ENCODE measurements at places on chromosomes 6 and 20. TPM values are rescaled to one million over a fixed set of nuclear protein-coding genes. Genes with fewer than 3 reads are reported as not detected.

GRCh38 chr6:105608711-105609374, 206.0 kb upstream of the PREP start:
- H3K27me3 ChIP-seq = no peaks in the 10 kb centered on the region
- no peaks in the 10 kb centered on the region for H3K36me3 ChIP-seq
- no peak overlapping the region for H3K4me3 ChIP-seq
- DNase-seq = peak; percentile 99

DNA sequence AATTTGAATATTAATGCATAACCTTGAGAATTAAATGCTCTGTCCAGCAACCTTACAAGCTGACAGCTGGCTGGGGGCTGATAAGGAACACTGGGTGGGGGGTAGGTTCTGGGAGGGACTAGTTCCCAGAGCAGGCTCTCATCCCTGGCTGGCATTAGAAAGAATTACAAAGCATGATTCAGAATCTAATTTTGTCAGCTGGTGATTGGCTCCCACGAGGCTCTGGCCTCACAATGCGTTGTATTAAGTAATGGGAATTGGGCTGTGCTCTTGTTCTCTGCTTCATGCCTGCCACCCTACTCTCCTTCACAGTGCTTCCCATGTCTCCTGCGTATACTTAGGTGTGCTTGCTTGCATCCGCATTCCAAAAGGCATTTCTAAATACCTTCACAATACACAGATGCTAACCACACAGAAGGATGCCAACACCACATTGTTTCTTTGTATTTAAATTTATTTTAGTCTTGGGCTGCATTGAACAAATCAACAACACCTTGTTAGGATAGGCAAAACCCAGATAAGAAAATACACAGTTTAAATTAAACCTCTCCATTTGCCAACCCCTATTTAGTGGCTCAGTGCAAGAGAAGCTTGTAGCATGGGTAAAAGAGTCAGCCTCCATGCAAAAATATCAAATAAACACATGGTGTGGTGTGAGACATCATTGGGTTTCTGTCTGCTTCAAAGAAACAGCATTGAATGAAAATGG, 434.5 kb upstream of the JAG1 start:
- peak; percentile 27 for DNase-seq
- H3K4me3 ChIP-seq = no peak overlapping the region
- no peaks in the 10 kb centered on the region for H3K36me3 ChIP-seq
- H3K27ac ChIP-seq = no peak overlapping the region

UNC93A gene
- not detected for total RNA-seq

EDN3 gene
- not detected for total RNA-seq

TRIM38 gene
- total RNA-seq = 6.8 TPM

DNA sequence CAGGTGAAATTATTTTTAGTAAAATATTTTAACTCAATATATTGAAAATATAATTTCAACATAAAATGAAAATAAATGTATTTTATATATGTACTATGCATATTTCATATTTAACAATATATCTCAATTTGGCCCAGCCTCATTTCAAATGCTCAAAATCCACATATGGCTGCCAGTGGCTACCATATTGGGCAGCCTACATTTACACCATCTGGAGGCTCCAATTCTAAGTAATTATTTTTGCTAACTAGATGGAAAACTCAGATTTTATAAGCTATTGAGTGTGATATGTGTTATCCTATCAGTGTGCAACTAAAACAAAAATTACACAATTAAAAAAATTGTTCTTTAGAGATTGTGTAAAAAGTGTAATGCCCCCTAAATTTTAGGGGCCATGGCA, 96.9 kb downstream of the SOX4 start:
- no peak overlapping the region for H3K27ac ChIP-seq
- DNase-seq = no peak
- no peaks in the 10 kb centered on the region for H3K27me3 ChIP-seq
- no peaks in the 10 kb centered on the region for H3K36me3 ChIP-seq
- no peaks in the 10 kb centered on the region for H3K4me1 ChIP-seq

RIMS1 gene
- 1.8 TPM for total RNA-seq

MAS1 gene
- total RNA-seq = not detected

PAK5 gene
- total RNA-seq = 0.19 TPM

RIPPLY2 gene
- total RNA-seq = not detected

- no peak for DNase-seq
- no peaks in the 10 kb centered on the region for H3K4me1 ChIP-seq
- no peak overlapping the region for H3K4me3 ChIP-seq
- H3K36me3 ChIP-seq = no peaks in the 10 kb centered on the region
- no peaks in the 10 kb centered on the region for H3K27me3 ChIP-seq
Observed at GRCh38 chr20:43903953-43904826, 10.5 kb upstream of the TOX2 start.

GRCh38 chr20:49230561-49231133, 11.4 kb downstream of the DDX27 start:
- no peaks in the 10 kb centered on the region for H3K4me1 ChIP-seq
- H3K36me3 ChIP-seq = peaks cover 49% of the 10 kb centered on the region
- H3K27me3 ChIP-seq = no peaks in the 10 kb centered on the region
- H3K4me3 ChIP-seq = no peak overlapping the region
- H3K27ac ChIP-seq = no peak overlapping the region

MEI4 gene
- total RNA-seq = 0.54 TPM

DNA sequence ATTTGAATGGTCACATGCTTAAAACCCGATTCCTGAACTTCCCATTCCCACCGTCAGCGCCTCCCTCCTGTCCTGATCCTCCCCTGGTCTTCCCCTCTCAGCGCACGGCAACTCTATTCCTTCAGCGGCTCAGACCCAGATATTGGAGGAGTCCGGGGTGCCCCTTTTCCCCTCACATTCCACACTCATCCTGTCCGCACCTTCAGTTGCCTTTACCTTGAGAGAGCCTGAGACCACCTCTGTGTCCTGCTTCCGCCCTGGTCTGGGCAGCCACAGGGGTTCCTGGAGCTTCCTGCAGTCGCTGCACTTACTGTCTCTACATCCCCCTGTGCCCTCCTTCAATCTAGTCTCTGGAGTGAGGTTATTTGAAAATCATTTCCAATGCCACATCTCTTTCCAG, 193.4 kb downstream of the BCAS1 start:
- DNase-seq = no peak
- no peak overlapping the region for H3K27ac ChIP-seq
- no peaks in the 10 kb centered on the region for H3K27me3 ChIP-seq
- peaks cover 14% of the 10 kb centered on the region for H3K4me1 ChIP-seq
- no peak overlapping the region for H3K4me3 ChIP-seq

DNA sequence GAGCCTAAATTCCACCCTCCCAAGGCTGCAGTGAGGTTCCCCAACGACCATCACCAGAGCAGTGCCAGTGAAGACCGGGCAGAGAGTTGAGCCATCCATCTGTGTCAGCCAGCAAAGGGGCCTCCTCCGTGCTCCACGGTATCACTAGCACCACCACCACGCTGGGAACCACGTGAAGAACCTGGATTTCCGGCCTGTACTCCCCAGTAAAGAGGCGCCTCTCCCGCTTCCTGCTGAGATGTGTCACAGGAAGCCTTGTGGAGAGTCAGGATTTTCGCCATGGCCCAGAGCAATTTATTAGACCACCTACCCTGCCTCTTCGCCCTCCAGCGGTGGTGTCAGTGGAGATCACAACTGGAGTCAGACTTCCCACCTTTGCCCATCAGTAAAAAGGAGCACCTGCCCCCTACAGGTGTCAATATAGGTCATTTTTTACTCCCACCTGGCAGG, 28.8 kb downstream of the CPXM1 start:
- peaks cover 27% of the 10 kb centered on the region for H3K27me3 ChIP-seq
- DNase-seq = no peak
- H3K4me3 ChIP-seq = no peak overlapping the region
- no peaks in the 10 kb centered on the region for H3K36me3 ChIP-seq
- H3K4me1 ChIP-seq = no peaks in the 10 kb centered on the region

GNMT gene
- total RNA-seq = 0.68 TPM

NUP153 gene
- 44.8 TPM for total RNA-seq

GRCh38 chr6:26571592-26572296, 25.0 kb upstream of the ABT1 start:
- peak overlapping the region; percentile 61 for H3K27ac ChIP-seq
- no peaks in the 10 kb centered on the region for H3K36me3 ChIP-seq
- peak; percentile 86 for DNase-seq
- H3K4me1 ChIP-seq = no peaks in the 10 kb centered on the region
- peak overlapping the region; percentile 73 for H3K4me3 ChIP-seq

HLA-DQB2 gene
- not detected for total RNA-seq

RUNX2 gene
- total RNA-seq = 26.1 TPM

DNA sequence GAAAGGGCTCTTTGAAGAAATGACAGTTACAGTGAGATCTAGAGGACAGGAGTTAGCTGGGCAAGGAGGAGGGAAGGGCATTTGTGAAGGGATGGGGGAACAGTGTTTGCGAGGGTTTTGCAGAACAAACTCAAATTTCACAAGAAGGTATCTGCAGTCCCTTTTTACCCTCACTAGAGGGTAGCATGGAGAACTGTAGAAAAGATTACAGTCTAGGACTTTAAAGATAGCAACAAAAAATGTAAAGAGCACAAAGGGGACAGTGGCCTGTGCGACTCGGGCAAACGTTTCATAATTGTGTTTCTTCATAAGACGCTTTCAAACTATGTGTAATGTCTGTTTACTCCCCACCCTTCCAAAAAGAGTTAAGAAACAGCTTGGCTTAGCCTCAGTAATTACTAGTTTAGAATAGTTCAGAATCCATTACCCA, 21.2 kb upstream of the ASXL1 start:
- H3K4me3 ChIP-seq = no peak overlapping the region
- DNase-seq = no peak
- H3K27me3 ChIP-seq = no peaks in the 10 kb centered on the region
- H3K27ac ChIP-seq = no peak overlapping the region

DNA sequence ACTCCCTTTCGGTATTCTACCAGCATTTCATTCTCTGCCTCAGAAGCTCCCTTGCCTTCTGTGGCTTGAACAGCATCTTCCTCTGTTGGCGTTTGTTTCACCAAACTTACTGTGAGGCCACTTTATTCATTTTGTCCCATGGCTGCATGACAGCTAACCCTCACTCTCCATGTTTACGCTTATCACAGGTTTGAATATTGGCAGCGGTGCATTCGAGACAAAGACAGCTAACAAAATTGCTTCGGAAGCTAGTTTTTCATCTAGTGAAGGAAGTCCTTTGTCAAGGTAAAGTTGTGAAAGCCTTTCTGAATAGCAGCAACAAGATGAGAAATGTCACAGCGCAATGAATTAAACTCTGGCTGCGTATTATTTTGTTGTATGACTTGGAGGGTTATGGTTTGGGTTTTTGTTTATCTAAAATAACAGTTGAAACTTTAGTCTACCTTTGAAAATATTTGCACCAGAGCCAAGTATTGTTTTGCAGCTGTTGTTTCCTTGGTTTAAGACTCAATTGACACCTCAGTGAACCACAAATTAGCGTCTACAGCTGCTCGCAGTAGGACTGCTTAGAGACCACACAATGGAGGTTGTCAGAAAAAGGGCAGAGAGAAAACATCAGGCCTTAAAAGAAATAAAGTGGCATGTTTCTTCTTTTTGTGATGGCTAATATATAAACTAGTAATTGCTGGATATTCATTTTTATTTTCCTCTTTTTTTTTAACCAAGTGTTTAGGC, 70.4 kb upstream of the XRN2 start:
- H3K4me1 ChIP-seq = no peaks in the 10 kb centered on the region
- H3K27me3 ChIP-seq = no peaks in the 10 kb centered on the region
- no peak for DNase-seq
- H3K27ac ChIP-seq = no peak overlapping the region
- no peak overlapping the region for H3K4me3 ChIP-seq

GRCh38 chr20:9515741-9516233, 1.4 kb downstream of the LAMP5 start:
- H3K4me3 ChIP-seq = peak overlapping the region; percentile 5
- no peak overlapping the region for H3K27ac ChIP-seq
- peaks cover 3% of the 10 kb centered on the region for H3K4me1 ChIP-seq
- H3K36me3 ChIP-seq = no peaks in the 10 kb centered on the region

DNA sequence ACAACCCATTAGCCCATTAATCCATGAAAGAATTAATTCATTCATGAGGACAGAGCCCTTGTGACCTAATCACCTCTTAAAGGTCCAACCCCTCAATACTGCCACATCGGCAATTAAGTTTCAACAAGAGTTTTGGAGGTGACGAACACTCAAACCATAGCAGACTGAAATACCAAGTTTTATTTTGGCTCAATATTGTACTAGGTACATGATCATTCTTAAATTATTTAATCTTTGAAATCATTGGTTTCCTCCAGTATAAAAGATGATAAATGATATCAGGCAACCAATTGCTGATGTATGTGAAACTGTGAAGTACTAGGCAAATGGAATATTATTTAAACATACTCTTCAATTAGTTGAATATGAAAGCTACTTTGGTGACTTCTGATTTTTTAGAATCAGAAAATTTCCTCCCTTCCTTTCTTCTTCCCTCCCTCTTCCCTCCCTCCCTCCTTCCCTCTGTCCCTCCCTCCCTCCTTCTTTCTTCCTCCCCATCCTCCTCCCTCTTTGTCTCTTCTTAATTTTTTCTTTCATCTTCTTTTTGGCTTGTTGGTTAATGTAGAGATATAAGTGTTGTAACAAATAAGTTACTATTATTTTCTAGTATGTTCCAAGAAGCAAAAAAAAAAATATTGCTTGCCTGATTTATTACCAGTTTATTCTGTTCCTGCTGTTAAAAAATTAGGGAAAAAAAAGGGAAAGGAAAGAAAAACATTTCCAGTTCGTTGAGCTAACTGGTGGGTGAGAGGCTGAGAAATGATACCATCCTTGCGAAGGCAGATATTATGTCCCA, 233.9 kb upstream of the ZNF217 start:
- DNase-seq = no peak
- H3K36me3 ChIP-seq = no peaks in the 10 kb centered on the region
- H3K27ac ChIP-seq = peak overlapping the region; percentile 100

DNA sequence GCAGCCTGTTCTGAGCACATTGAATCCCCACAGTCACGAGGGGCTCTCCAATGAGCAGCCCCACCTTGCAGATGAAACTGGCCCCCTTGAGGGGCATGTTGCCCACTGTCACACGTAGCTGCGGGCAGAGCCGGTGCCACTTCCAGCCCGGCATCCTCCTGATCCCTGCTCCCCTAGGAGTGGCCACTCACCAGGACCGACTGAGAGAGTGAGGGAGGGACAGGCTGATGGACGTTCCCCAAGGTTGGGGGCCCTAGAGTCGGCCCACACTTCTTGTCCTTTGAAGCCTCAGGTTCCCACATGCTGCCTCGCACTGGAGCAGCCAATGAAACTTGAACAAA, 10.5 kb downstream of the ENTPD6 start:
- peaks cover 2% of the 10 kb centered on the region for H3K36me3 ChIP-seq
- no peak overlapping the region for H3K4me3 ChIP-seq
- H3K27ac ChIP-seq = no peak overlapping the region
- no peaks in the 10 kb centered on the region for H3K27me3 ChIP-seq
